ENCODE measurements at places on chromosomes 3 and 15.
A peak's percentile ranks its signal among the peaks of the same experiment; 100 is the strongest.

DNA sequence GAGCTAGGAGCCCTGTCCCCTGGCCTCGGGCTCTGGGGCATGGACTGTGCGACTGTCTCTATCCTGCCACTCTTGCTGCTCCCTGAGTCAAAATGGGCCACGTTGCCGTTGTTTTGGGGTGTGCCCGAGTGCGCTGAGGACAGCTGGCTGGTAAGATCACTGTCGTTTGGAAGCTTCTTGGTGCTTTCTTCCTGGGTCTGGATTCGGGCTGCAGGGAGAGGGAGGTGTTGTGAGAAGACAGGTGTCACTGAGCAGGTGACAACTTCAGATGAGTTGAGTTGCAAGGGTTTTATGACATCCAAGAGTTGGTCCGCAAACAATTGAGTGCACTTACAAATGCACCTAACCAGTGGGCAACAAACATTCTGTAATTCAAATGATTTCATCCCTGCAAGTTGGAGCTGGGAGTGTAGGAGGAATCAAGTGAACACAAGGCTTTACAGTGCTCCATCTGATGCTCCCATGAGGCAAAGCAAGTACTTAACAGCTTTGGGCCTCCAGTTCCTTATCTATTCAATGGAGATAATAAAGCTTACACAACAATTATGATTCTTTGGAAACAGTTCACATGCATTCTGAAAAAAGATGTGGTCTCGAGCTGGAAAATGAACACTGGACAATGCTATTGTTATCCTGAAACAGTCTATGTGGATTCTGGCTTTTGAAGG lies 11.0 kb upstream of the STARD5 start:
- DNase-seq = no peak

- peak; percentile 85 for DNase-seq
Measured at GRCh38 chr3:150237490-150237889, 170.6 kb upstream of the TSC22D2 start.

DNA sequence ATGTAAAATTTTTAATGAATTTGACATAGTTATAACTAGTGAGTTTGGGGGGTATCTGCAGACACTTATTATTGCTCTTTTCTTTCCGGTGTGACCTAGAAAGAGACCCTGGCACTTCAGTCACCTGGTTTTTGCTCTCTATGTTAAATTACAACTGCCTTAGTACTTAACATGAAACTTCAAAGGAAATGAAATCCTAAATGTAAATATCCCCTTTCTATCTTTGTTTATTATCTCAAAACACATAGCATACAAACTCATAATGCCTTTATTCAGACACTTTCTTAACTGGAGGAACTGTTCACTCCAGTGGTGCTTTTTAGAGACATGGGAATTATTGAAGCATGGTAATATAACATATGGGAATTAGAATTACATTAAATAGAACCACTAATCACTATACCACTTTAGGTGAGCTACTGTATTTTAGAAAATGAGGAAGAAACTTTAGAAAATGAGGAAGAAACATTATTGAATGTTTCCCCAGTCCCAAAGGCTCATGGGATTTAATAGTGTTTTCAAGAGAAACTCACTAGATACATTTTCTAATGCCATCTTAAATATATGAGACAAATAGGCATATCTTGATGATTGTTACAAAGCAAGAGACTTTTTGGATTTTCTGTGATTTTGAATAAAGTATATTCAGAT lies 119.5 kb upstream of the MLF1 start:
- DNase-seq = no peak

- DNase-seq = no peak
Measured at GRCh38 chr3:64053581-64053980, 30.3 kb upstream of the PSMD6 start.

DNA sequence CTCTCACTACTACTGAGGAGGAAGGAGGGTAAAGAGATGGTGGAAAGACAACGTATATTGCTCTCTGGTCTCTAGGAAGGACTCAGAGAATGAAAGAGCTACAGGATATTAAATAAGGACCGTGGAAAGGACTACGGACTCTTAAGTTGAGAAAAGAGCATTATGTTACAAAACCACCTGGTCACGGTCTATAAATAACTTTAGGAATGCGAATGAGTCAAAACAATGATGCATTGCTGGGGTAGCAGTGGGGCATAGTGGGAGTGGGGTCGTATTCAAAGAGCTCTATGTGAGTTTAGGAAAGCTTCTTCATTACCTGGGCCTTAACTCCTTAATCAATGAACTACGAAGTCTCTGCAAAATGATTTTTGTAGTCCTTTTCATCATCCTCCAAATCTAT lies 295.7 kb upstream of the SOX14 start:
- DNase-seq = no peak

DNA sequence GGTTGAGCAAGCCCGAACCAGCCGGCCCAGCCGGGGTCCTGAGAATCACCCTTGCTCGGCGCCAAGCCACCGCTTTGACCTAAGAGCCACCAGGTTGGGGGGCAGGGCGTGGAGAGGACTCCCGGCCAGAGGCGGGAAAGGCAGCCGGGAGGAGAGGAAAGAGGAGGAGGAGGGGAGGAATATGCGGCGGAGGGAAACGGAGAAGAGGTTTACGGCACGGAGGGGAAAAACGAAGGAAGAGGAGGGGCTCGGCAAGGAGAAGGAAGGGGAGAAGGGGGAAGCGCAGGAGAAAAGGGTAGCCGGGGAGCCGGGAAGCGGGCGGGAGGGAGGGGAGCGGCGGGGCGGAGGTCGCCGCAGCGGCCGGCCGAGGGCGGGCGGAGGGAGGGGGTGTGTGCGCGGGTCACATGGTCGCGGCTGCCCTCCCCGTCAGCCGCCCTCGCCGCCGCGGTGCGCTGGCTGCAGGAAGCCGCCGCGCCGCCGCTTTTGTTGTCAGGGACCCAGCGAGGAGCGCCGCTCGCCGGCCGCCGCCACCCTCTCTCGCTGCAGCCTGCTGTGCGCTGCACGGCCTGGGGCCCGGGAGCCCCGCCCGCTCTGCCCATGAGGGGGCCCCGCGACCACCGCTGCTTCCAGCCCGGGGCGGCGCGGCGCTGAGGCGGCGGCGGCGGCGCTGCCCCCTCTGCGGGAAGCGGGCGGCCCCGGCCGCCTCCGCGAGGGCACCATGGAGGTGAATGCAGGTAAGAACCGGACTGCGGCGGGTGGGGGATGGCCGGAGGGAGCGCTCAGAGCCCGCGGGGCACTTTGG lies at the start of gene NR1D2:
Gene NR1D2, plus strand, starts transcription at position 426 of the 802 bp plus-strand sequence. Its CDS starts 293 bp downstream, at position 719.
- DNase-seq = peak; percentile 95

- no peak for DNase-seq
Measured at GRCh38 chr3:54515441-54516213, 393.3 kb downstream of the CACNA2D3 start.

GRCh38 chr3:165103616-165104015 lies 25.3 kb upstream of the SI start:
- DNase-seq = no peak

DNA sequence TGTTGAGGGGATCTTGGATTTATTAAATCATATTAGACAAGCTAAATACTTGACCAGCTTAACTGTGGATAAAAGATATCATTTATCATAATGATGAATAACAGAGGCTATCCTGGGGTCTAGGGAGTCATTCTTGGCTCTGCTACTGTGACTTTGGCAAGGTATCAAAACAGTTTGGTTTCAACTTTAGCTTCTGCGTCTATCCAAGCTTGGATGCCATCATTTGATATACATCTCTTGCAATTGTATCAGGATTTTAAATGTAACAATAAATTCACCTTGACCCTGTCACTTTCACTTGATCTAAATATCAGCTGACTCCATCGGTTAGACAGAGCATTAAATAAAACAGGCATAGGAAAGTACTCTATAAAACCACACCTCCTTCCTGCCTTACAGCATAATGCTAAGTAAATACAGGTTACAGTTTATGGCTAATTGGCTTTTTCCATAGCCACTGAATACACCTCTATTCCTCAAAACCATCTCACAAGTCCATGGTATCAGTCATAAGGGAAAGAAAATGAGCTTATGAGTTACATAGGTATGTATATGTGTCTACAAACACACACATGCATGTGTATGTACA lies 262.9 kb downstream of the CTNNB1 start:
- no peak for DNase-seq

GRCh38 chr3:123376451-123377242 lies 72.2 kb downstream of the ADCY5 start:
- DNase-seq = no peak

- peak; percentile 63 for DNase-seq
Measured at GRCh38 chr15:101813803-101814534, 2.0 kb downstream of the OR4F15 start.

DNA sequence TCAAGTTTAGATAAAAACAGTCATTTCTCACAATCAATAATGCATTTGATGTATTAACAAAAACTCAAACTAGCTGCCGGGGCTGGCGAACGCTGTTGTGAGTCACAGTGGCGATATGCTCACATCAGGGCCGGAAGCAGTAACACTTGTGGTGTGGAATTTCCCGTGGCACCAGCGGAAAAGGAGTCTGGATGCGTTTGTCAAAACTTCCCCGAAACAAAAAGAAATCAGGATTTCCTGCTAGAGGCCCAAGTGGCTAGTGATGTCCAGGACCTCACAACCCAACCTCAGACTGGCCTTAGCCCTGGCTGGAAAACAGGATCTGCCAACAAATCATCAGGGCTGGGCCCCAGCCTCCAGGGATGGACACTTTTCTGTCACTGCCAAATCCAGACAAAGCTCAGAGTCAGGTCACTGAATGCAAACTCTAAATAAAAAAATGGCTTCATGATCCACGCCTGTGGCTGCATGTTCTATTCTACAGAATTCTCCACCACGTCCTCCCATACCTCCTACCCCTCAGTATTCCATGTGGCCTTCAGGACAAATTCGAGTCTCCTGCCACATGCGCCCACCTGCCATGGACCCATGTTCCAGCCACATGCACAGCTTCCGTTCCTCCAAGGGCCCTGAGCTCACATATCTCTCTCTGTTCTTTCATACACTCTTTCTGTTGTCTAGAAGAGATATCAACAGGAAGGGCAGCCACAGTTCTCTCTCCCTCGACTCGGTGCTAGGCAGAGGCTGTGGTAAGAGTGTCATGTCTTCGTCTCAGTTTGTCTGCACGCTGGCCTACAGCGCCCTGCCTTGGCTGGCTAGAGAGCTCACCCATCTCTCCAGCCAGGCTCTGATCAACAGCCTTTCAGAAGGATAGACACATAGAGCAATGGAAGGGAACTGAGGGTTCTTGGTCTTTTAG lies 35.4 kb downstream of the EHD4 start:
- DNase-seq = peak; percentile 81

- DNase-seq = no peak
Measured at GRCh38 chr3:35640190-35641165, 1.2 kb downstream of the ARPP21 start.
